Activated T-helper 1 cell treated with anti-CD3 and anti-CD28 coated beads, Interleukin-12 subunit alpha, Interleukin-12 subunit beta, Interleukin-2, Interleukin-4 antibody, amounts not matched to agents 30 ng/mL and 10 ng/mL and 1 ng/mL, durations not matched to agents 14 hours and 24 hours and 36 hours (primary cell): ENCODE measurements at places on chromosomes 11 and 22. TPM values are rescaled to one million over a fixed set of nuclear protein-coding genes. Genes with fewer than 3 reads are reported as not detected.

DNA sequence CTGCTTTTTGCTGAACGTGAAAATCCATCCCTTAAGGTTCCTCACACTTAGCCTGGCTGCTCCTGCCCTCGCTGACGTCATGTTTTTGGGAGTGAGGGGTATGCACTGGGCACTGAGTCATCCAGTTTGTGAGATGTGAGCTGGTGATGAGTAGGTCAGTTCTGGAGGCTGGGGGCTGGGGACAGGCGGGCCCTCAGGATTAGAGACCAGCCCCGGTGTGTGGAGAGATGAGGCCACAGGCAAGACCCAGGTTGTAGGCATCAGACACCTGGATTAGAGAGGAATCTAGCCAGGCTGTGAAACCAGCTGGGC is 9.2 kb downstream of the KCNC1 start:
- peaks cover 11% of the 10 kb centered on the region for H3K27me3 ChIP-seq
- no peak overlapping the region for H3K4me3 ChIP-seq
- no peak overlapping the region for H3K27ac ChIP-seq
- H3K36me3 ChIP-seq = no peaks in the 10 kb centered on the region
- no peak for DNase-seq

The PLAAT4 gene
- total RNA-seq = 11.8 and 12.2 TPM in 2 replicates

The HORMAD2 gene
- 0.21 TPM in 1 of 2 replicates, not detected in the other for total RNA-seq

The DCDC1 gene
- not detected in 2 replicates for total RNA-seq

The LRP4 gene
- 0.08 and 0.15 TPM in 2 replicates for total RNA-seq
